ENCODE measurements at places on chromosomes 2 and 18.
A peak's percentile ranks its signal among the peaks of the same experiment; 100 is the strongest.

- no peak for DNase-seq
Observed at GRCh38 chr18:59941331-59941730, 41.5 kb downstream of the PMAIP1 start.

DNA sequence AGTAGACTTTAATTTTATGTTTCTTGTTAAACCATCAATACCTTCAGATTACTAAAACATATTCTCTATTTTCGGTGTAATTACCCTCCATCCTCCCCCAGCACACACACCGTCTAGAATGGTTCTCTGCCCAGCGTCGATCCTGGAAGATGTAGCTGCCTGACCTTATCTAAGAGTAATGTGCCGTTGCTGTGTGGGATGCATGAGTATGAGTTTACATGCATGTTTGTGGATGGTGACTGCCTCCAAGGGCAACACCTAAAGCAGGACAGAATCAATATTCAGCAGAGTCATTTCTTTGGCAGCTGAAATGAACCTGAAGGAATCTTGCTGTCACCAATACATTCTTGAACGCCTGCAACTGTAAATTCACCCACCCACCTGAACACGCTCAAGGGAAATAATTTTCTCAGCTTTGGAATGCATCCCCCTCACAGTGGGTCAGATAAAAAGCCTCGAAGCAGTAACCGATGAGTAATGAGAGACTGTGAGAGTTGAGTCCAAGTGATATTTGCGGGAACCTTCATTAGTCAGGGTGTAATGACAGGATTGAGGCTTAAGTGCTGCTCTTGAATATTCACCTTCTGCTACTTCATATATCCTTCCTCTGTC is 155.8 kb upstream of the RND3 start:
- peak; percentile 71 for DNase-seq

GRCh38 chr2:133838642-133839365 is 270.5 kb upstream of the NCKAP5 start:
- DNase-seq, result no peak

DNA sequence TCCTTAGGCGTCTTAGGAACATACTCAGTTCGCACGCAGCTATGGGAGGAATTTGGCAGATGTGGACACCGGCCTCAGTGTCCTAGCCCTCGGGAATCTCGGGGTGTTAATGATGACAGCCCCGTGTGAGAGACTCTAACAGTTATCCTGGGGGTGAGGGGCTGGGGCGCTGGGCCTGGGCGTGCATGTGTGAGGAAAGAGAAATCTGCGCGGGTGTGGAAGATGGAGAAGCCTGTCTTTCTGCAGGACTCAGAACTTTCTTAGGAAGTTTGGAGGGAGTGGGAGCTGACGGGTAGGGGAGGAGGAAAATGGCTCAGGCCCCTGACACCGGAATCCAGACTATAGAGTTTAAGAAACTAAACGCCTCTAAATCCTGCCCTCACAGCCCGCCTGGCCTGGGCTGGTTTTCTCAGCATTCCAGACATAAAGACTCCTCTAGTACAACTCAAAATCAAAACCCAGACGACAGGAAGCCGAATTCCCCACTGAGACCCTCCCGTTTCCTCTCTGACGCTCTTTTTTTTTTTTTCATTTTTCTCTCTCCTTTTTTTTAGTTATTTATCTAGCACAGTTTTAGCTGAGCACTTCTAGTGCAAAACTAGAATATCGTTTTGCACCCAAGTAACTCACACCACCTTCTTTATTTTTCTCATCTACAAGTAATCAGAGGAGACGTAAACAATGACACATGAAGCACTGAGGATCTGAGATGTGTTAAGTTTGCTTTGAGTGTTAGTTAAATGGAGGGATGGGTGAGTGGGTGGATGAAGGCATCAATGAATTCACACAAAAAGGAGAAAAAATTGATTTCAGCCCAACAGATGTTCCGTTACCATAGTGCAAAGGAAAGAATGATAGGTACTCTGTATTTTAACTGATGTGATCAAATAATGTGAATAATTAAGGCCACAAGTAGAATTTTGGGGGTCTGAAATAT is 1.2 kb upstream of the HAAO start:
- DNase-seq, result no peak

- peak; percentile 94 for DNase-seq
Observed at GRCh38 chr2:54572262-54572635, 116.1 kb downstream of the SPTBN1 start.

- no peak for DNase-seq
Observed at GRCh38 chr2:27231921-27232320, 14.8 kb downstream of the CAD start.

DNA sequence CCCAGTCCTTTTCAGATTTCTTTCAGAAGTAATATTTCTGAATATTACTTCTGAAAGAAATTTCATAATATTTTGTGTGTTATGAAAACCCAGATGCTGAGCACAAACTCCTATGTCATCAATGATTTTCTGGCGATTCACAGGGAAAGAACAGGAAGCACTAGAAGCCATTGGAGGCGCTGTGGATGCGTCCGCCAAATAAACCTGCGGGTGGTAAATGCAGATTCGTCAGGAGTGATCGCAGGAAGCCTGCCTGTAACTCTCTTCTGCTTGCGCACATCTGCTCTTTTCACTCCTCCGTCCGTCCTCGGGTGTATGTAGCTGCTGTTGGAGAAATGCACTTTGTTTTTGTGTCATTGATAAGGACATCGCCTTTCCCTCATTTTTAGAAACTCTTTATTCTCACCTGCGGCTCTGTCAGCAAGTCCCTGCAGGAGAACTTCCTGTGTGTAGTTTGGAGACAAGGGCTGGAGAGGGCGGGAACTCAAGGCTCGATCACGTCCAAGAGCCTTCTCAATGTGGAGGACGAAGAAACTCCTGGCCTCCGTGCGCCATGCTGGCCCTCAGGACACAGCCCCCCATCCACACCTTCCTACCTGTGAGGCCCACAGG is 483.8 kb downstream of the GALR1 start:
- no peak for DNase-seq

DNA sequence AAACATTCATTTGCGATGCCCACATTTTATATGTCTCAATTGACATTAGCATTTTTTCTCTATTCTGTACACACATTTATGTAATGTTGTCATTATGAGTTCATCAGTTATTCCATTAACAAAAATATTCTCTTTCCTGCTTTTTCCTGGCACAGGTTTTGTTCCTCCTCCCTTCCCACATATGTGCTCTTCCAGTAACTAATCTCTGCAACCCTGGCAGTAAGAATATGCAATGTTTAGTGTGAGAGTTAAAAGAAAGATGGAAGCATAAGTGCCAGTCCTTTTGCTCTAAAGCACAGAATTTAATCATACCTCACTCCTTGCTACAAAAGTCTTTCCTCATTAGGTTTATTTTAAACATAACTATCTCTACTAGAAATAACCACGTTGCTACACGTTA is 155.8 kb upstream of the ERBB4 start:
- no peak for DNase-seq

- no peak for DNase-seq
Observed at GRCh38 chr2:208370881-208371633, 35.5 kb upstream of the PTH2R start.
